Activated CD4-positive, alpha-beta T cell treated with anti-CD3 and anti-CD28 coated beads for 1 hour (primary cell): ENCODE measurements at places on chromosomes 1 and 21.

DNA sequence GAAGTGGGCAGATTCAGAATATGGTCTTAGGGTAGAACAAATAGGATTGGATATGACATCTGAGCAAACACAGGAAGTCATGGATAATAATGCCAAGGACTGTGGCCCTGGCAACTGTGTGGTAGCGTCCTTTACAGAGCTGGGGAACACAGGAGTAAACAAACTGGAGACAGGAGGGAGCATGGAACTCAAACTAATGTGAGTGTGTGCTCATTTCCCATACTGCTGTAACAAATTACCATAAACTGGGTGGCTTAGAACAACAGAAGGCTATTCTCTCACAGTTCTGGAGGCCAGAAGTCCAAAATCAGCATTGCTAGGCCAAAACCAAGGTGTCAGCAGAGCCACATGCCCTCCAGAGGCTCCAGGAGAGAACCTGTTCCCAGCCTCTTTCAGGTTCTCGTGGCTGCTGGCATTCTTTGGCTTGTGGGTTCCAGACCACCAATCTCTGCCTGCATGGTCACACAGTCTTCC is 106.4 kb downstream of the TGFBR3 start:
- no peak for DNase-seq

GRCh38 chr1:164703463-164703862 is 144.5 kb downstream of the PBX1 start:
- no peak for DNase-seq

- DNase-seq: no peak
Observed at GRCh38 chr1:29299446-29299845, 63.1 kb downstream of the PTPRU start.

- DNase-seq: no peak
Observed at GRCh38 chr1:211828584-211829342, 1.8 kb downstream of the LPGAT1 start.

DNA sequence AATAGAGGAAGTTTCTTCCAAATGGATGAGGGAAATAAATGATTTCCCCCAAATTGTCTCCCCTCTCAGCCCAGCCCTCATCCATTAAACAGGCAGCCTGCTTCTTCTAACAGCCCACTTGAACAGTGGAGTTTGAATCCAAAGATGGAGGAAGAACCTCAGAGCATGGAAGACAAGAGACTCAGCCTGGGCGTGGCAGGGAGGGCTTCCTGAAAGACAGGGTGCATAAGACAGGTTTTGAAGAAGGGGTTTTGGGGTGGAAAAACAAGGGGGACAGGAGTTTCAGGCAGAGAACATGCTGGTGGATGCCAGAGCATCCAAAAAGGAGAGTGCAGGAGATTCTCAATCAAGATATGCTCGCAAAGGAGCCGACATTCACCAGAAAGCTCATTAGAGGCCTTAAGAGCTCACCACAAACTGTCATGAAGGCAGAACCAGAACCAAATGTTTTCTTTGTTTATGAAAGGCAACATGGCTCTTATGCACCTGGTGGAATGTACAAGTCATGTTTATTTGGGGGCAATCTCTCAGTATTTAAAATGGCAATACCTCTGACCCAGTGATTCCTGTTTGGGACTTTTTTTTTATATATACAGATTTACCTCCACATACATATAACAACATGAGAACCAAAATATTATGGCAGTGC is 26.5 kb upstream of the TSPEAR start:
- DNase-seq: no peak

- DNase-seq: no peak
Observed at GRCh38 chr1:201284636-201285035, 1.3 kb downstream of the PKP1 start.

DNA sequence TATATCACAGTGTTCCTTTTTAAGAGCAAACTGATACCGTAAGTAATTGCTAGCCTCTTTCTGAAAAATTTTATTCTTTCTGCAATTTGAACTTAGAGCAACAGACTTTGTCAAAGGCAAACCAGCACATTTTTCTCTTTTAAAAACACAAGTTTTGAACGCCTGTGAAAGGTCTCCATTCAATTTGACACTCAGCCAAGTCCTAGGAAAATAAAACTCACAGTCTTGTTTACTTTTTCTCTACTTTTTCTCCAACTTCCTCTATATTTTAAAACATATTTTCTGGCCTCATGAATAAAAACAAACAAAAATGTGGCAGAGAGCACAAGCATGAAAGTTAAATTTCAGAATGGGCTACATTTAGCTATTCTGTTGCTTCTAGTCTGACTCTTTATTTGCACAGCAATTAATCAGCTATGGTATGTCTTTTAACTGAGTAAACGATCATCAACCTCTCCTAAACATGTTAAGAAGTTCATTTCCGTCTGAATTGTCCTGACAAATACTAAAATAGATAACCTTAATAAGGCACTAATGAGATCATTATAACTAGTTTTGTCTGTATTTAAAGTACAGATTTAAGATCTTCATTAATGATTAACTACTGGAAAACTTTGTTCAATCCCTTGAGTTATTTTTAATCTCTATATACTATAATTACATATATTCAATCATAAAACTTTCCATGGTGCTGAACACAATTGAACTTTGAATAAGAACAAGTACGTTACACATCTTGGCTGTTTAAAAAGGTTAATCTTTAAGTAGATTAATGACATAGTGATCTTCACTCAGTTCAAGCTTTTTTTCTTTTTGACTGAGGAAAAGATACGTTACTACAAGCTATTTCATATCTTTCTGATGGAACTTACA is 550.6 kb downstream of the PTBP2 start:
- no peak for DNase-seq
